ENCODE measurements at places on chromosomes 6 and 20.
A peak's percentile ranks its signal among the peaks of the same experiment; 100 is the strongest.

GRCh38 chr6:90521955-90522354 lies 64.9 kb downstream of the MAP3K7 start:
- no peak for DNase-seq

- no peak for DNase-seq
Measured at GRCh38 chr6:125658136-125658535, 91.3 kb upstream of the HEY2 start.

GRCh38 chr6:156590482-156590881 lies 186.7 kb upstream of the ARID1B start:
- DNase-seq, result no peak

- DNase-seq, result no peak
Measured at GRCh38 chr6:131966443-131966842, 15.3 kb upstream of the CCN2 start.

GRCh38 chr20:56765172-56766073 lies 136.3 kb downstream of the TFAP2C start:
- no peak for DNase-seq

GRCh38 chr6:17169711-17170110 lies 67.9 kb downstream of the STMND1 start:
- DNase-seq, result no peak

- DNase-seq, result no peak
Measured at GRCh38 chr6:42440778-42441696, 10.7 kb downstream of the TRERF1 start.

DNA sequence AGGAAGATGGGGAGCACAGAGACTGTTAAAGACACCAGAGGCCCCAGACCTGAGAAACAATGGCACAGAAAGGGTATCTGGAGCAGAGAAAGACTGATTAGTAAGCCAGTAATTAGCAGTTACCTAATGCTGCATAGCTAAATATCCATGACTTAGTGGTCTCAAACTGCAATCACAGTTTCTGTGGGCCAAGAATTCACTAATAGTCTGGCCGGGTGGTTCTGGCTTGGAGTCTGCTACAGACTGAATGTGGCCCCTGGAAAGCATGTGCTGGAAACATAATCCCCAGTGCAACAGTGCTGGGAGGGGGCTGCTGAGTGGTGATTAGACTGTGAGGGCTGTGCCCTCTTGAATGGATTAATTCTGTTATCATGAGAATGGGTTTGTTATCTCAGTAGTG lies 54.1 kb upstream of the VSX1 start:
- DNase-seq, result no peak

GRCh38 chr6:101689156-101689555 lies 295.6 kb downstream of the GRIK2 start:
- DNase-seq, result no peak

DNA sequence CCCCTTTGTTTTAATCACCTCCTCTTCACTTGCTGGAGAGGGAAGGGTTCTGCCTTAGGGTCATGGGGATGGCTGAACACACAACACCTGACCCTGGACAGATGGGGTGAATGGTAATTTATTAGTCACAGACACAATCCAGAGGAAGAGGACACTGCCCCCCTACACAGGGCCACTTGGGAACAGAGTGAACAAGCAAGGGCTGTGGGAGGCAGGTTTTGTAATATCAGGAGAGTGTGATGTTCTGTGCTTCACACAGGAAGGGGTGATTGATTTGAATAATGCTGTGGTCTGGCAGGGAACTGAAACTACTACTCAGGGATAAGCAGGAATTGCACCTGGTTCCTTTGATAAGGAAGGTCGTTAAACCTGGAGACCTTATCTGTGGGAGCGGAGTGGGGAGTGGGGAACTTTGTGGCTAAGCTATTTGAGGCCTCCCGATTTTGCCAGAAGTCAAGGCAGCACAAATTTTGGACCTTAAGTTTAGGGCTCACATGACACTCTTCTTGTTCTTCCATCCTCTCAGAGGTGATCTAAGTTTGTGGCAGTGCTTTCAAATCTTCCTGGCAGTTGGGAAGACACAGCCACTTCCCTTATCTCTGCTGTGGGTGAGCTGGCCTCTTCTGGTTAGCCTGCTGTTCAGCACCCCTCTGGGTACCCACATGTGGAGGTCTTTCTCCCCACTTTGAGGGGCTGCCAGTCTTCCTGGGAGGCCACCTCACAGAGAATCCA lies 77.8 kb downstream of the CD164 start:
- no peak for DNase-seq

- no peak for DNase-seq
Measured at GRCh38 chr6:47379328-47379727, 69.6 kb upstream of the TNFRSF21 start.

DNA sequence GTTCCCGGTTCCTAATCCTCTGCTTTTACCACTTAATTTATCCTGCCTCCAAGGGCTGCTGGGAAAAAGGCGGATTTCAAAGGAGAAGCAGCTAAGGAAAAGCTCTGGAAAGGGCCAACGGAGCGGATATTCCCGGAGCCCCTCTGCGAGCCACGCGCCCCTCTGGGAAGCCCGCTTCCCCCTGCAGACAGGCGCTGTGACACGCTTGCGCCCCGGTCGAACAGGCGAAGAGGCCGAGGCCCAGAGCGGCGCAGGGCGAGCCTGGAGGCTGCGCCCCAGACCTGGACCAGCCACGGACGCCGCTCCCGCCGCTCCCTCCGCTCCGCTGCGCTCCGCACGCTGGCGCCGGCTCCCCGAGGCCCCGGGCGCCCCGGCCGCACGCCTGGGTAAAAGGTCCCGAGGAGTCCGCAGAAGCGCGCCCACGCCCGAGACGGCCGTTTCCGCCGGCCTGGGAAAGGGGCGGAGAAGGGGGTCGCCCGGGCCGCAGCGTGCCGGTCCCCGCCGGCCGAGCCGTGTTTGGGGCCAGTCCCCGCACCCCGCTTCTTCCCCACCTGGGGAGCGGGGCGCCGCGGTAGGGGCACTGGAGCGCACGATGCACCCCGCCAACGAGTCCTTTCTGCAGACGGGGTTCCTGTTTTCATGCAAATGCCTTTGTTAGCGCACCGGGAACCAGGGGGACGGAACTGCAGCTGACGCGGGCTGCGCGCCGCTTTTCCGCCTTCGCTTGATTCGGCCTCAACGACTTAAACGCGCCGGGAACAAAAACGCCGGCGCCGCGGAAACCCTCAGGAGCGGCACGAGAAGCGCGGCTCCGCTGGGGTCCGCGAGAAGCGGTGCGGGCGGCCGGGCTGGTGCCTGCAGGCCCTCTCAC lies 91.9 kb upstream of the SIRPA start:
- DNase-seq, result peak; percentile 77

DNA sequence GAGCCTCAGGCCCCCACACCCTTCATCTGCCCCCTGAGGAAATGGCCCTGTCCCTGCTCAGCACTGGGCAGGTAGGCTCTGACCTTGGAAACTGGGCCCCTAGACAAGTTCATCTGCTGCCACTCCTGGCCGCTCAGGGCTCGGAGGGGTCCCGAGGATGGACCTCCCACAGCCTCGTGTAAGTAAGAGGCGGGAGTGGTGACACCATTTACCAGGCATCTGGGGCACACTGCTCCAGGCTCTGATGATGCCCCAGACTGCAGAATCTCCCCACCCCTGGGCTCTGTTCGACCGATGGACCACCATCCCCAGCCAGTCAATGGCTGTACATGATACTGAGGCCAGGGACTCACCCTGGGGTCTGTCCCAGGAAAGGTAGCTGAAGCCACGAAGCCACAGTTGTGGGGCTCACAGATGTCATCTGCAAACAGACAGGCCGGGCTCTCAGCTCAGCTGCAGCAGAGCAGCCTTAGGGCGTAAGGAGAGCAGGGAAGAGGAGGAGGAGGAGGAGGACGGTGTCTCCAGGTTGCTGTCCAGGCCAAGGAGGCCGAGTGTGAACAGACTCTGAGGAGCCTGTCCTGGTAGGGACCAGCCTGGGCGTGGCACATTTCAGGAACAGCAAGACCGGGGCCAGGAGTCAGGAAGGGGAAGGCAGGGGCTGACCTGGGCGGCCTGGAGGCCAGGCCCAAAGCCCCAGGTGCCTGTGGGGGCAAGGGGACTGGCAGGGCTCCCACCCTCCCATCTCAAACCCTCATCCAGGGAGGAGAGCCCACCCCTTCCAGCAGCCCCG lies 300.4 kb downstream of the TAF4 start:
- DNase-seq, result no peak

GRCh38 chr20:10946124-10946880 lies 272.5 kb upstream of the JAG1 start:
- peak; percentile 9 for DNase-seq

GRCh38 chr6:150083839-150084238 lies 14.9 kb upstream of the ULBP3 start:
- no peak for DNase-seq

DNA sequence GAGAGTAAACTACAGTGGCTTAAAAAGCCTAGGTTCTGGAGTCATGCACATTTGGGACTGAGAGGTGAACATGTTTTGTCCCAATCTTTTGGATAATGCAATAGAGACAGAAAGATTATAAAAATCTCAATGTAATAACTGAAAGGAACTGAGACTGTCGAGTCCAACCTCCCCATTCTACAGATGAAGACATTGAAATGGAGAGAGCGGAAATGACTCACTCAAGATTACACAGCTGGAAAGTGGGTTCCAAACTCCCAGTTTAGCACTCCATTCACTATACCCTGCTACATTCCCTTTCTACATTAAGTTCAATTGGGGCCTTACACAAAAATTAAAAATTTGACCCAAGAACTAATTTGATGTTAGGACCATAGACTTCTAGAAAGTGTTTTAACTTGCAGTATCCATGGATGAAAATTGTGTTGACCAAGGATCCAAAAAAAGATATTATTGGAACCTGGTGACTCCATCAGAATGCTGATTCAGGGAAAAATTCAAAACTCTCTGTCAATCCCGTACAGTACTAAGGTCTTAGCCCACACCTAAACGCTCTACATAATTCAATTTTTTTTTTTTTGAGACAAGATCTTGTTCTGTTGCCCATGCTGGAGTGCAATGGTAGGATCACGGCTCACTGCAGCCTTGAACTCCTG lies 1.5 kb upstream of the ILRUN start:
- DNase-seq, result no peak

GRCh38 chr6:18350271-18350670 lies 36.9 kb upstream of the RNF144B start:
- no peak for DNase-seq

GRCh38 chr6:122388945-122389344 lies 10.5 kb upstream of the HSF2 start:
- no peak for DNase-seq
